ENCODE measurements at places on chromosomes 1 and 21. TPM values are rescaled to one million over a fixed set of nuclear protein-coding genes. Genes with fewer than 3 reads are reported as not detected.

Gene LIN9
- total RNA-seq = 2.4 TPM

Gene ABCG1
- 17.7 TPM for total RNA-seq

Gene C1orf116
- total RNA-seq = not detected

Gene EVA1C
- 76.8 TPM for total RNA-seq

Gene RIPPLY3
- total RNA-seq = not detected

Gene CHD5
- total RNA-seq = 0.30 TPM

Gene NBPF1
- total RNA-seq = 47.3 TPM

Gene ACTRT2
- total RNA-seq = not detected

Gene TMIGD3
- 0.59 TPM for total RNA-seq

Gene PLA2G2C
- total RNA-seq = not detected

Gene FAM177B
- total RNA-seq = 22.7 TPM

Gene POU3F1
- total RNA-seq = 23.9 TPM

Gene DLGAP3
- 0.42 TPM for total RNA-seq

Gene MEX3A
- 1.2 TPM for total RNA-seq

Gene ASCL5
- total RNA-seq = not detected

Gene NES
- 65.3 TPM for total RNA-seq

Gene GGPS1
- total RNA-seq = 14.5 TPM

Gene JAM2
- total RNA-seq = 43.5 TPM

Gene GPR25
- not detected for total RNA-seq

Gene AMY2A
- not detected for total RNA-seq
